Activated naive CD4-positive, alpha-beta T cell treated with anti-CD3 and anti-CD28 coated beads, Interleukin-2, amount 10 ng/mL, durations not matched to agents 7 days and 5 days (primary cell): ENCODE measurements at places on chromosomes 11 and 22.

- peak overlapping the region; percentile 75 for H3K27ac ChIP-seq
- H3K27me3 ChIP-seq, result no peaks in the 10 kb centered on the region
- H3K4me1 ChIP-seq, result peaks cover 56% of the 10 kb centered on the region
- peak overlapping the region; percentile 37 for H3K4me3 ChIP-seq
- H3K36me3 ChIP-seq, result peaks cover 60% of the 10 kb centered on the region
Observed at GRCh38 chr11:9577556-9577955, 4.1 kb downstream of the WEE1 start.

GRCh38 chr11:123483058-123483457 lies 53.0 kb downstream of the GRAMD1B start:
- H3K27ac ChIP-seq, result no peak overlapping the region
- peaks cover 10% of the 10 kb centered on the region for H3K36me3 ChIP-seq
- no peak for DNase-seq
- no peaks in the 10 kb centered on the region for H3K27me3 ChIP-seq
- peaks cover 35% of the 10 kb centered on the region for H3K4me1 ChIP-seq
- H3K4me3 ChIP-seq, result no peak overlapping the region

DNA sequence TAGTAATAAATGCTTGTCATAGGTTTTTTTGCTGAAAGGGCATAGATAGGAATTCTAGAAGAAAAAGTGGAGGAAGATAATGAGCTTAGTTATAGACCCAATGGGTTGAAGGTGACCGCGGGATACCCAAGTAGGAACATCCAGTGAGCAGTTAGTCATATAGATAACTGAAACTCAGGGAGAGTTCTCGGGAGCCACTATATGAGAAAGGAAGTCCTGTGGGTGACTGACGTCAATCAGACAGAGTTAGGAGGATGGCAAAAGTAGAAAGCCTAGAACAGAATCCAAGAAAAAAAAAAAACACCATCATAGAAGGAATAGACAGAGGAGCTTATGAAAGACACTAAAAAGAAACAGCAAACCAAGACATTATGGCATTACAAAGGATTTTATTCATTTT lies 1.6 kb upstream of the CNGA4 start:
- no peak for DNase-seq
- no peak overlapping the region for H3K4me3 ChIP-seq
- no peaks in the 10 kb centered on the region for H3K36me3 ChIP-seq
- H3K27me3 ChIP-seq, result peaks cover 14% of the 10 kb centered on the region
- H3K27ac ChIP-seq, result no peak overlapping the region
- H3K4me1 ChIP-seq, result peaks cover 22% of the 10 kb centered on the region

GRCh38 chr11:72737336-72737735 lies 14.9 kb downstream of the ARAP1 start:
- H3K36me3 ChIP-seq, result peaks cover 16% of the 10 kb centered on the region
- H3K27me3 ChIP-seq, result no peaks in the 10 kb centered on the region
- peaks cover 71% of the 10 kb centered on the region for H3K4me1 ChIP-seq
- no peak for DNase-seq
- peak overlapping the region; percentile 72 for H3K4me3 ChIP-seq
